ENCODE measurements at places on chromosomes 3 and 15. TPM values are rescaled to one million over a fixed set of nuclear protein-coding genes. Genes with fewer than 3 reads are reported as not detected.

Gene SCG5
- total RNA-seq, result 127 TPM

DNA sequence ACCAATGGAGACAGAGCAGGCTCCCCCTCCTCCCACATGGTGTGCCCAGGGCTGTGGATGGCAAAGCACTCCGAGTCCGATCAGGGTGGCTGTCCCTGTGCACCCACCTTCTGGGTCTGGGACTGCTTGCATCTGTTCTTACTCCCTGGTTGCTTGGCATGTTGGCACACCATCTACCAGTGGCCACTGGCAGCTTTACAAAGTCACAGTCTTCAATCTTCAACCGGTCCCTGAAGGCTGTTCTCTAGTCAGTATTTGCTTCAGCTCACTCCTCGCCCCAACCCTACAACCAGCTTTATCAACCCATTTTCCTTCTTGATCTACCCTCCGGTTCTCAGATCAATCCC lies 14.8 kb downstream of the HOMER2 start:
- no peak for DNase-seq

Gene C3orf22
- not detected for total RNA-seq

GRCh38 chr3:42773409-42773751 lies 327 bp upstream of the CCDC13 start:
- DNase-seq, result no peak

GRCh38 chr15:71542836-71543235 lies 267.5 kb upstream of the NR2E3 start:
- DNase-seq, result no peak

Gene BFSP2
- not detected for total RNA-seq

GRCh38 chr3:40247714-40248454 lies 61.6 kb upstream of the EIF1B start:
- DNase-seq, result no peak

GRCh38 chr3:188727052-188727451 lies 444.7 kb upstream of the TPRG1 start:
- no peak for DNase-seq

GRCh38 chr3:8841472-8841871 lies 72.1 kb upstream of the OXTR start:
- no peak for DNase-seq

DNA sequence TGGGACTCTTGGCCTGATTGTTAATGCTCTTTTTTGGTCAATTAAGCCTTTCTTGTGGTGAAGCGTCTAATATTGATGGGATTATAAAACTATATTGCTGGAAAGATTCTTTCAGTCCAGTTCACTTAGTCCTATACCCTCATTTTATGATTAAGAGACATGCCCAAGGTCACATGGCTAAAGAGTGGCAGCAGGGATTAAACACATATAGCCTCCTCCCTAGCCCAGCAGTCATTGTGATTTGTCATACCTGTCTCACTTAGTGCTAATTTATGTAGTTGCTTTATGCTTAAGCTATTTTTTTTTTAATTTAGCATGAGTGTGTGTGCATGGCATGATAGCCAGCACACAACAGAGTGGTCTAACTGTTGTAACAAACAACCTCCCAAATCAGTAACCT lies 9.5 kb downstream of the PARP14 start:
- no peak for DNase-seq

DNA sequence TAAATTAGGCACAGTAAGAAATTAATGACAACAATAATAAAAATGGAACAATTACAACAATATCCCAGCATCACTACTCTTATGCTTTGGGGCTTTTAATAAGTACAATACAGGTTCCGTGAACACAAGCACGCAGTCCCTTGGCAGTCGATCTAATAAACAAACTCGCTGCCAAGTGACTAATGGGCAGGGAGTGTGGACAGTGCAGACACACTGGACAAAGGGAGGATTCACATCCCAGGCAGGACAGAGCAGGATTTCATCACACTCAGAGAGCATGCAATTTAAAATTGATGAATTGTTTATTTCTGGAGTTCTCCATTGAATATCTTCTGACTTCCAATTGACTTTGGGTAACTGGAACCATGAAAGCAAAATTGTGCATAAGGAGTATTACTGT lies 524.1 kb upstream of the CFAP20DC start:
- DNase-seq, result no peak

- no peak for DNase-seq
Measured at GRCh38 chr3:101131767-101132166, 138.5 kb upstream of the ABI3BP start.

Gene GABRG3
- total RNA-seq, result 2.6 TPM

- DNase-seq, result no peak
Measured at GRCh38 chr3:182323898-182324297, 469.4 kb upstream of the ATP11B start.

Gene ARHGEF26
- 7.8 TPM for total RNA-seq

GRCh38 chr3:65619888-65620287 lies 418.8 kb downstream of the MAGI1 start:
- DNase-seq, result no peak

Gene SCN5A
- 0.38 TPM for total RNA-seq

- no peak for DNase-seq
Measured at GRCh38 chr15:42911058-42911592, 9.5 kb downstream of the TTBK2 start.

Gene TYRO3
- total RNA-seq, result 43.0 TPM
